NCI-H1930 (cell line): ENCODE measurements at places on chromosomes 5 and 9.

GRCh38 chr9:7360513-7360912 is 439.1 kb downstream of the DMAC1 start:
- DNase-seq = no peak

- DNase-seq = no peak
Observed at GRCh38 chr5:112692472-112692871, 45.2 kb upstream of the APC start.

DNA sequence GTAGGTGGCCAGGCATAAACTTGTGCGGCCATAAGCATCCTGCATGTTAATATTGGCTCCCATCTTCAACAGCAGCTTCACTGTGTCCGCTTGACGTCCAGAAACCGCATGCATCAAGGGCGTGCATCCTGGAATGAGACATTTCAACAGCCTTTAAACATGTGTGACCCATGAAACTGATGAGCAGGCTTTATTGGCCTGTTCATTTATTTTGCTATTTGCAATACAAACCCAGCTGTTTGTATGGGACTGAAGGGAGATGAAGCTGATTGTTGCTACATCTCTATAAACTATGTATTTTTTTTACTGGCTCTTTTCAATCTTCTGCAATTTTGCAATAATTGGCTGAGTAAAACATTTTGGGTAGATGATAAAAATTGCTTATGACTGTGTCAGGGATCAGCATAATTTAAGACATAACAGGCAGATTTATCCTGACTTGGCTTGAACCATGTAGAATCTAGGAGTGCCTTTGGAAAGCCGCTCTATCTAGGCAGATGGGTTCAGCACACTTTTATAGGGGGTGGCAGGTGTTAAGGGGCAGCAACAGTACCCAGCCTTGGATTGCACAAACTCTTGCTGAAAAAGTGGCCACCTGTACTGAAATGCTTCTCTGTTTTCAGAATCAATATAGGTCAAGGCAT is 56.9 kb downstream of the ANKRD55 start:
- DNase-seq = no peak

DNA sequence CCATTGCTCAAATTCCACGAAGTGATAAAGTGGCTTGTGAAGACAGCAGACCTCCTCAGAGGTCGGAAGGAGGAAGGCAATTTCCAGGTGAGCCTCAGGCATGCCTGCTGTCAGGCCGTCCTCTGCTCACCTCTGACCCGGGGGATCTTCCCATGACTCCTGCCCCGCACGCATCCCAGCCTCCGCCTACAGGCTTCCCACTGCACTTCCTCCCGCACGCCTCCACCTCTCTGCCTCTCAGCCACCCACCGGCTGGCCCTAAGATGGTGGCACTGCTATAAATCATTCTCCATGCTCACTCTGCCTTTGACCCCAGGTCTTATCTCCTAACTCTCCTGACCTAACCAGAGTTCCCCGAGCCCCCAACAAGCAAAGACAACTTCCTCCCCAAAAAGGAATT is 49.4 kb upstream of the DNAH5 start:
- DNase-seq = no peak

DNA sequence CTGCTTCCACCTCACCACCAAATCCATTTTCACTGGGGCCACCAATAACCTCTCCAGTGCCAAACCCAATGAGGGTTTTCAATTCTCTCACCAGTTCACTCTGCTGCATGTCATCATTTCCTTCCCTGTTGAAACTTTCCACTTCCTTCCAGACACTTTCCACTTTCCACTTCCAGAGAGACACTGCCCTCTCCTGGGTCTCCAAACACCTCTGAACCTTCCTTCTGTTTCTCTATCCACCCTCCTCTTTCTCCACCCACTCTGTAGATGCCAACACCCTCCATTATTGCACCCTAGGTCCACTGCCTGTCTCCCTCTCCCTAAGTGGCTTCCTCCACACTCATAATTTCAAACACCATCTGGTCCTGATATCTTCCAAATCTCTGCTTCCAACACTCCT is 39.6 kb downstream of the PDE6A start:
- DNase-seq = no peak

DNA sequence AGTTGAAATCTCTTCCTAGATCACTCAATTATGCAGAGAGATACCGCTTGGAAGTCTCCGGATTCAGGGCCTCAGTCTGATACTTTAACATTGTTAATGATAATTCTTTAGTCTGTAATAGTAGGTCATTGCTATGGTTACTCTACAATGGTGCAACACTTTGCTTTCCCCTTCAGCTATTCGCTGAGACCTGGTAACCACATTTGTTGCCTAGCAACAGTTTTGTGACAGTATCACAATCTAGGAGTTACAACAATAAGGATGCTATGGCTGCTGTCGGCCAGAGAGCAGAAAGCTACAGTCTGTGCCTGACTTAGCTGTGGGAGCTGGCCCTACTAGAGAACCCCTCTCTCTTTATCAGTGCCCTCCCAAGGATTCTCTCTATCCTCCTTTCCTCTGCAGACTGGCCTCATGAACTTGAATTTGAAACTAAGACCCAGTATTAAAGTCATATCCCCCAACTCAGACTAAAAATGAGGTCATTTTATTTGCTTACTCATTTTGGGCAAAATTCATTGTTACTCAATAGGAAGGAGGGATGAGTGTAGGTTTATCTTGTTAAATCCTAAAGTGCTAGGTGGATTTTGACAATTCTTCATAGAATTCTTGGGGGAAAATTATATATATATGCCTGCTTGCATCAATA is 39.3 kb downstream of the NR2F1 start:
- DNase-seq = peak; percentile 53
